ENCODE measurements at places on chromosomes 1 and 21.

DNA sequence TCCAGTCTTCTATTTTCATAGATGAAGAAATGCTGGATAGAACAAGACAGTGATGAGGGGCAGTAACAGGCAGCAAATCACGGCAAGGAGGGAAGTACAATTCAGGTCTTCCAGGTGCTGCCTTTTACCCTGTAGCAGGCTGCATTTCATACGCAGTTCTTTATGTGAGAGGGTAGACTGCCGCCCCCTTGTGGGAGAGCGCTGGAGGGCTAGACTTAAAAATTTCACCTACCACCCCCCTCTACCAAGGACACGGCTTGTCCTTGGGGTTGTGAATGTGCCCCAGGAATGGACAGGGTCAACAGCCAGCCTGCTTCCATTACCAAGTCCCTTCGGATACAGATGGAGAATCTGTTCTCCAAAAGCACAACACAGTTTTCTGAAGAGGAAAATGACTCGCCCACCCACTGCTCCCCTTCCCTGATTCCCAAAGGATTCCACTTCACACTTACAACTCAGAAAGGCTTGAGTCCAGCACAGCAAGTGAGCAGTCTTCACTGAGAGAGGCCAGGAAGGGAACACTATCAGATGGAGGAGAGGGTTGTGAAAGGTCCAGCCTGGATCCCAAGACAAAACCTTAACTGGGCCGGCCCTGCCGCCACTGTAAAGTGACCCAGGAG lies 7.4 kb downstream of the WDR77 start:
- peak; percentile 19 for DNase-seq

DNA sequence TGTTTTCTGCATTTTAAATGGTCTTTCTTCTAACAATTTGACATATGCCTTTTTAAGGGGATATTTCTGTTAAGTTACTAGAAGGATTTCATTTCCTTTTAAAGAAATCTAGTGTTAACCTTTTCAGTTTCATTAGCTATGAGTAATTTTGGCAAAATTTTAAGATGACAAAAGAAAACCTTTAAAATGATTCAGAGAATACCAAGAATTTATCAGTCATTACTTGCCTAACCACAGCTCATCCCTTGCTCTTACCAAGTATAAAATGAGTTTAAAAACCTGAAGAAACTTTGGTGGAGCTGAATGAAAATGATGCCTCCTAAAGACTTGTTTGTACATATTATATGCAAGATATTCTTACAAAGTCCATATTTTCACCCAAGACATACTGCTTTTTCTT lies 101.7 kb downstream of the NEK7 start:
- peak; percentile 41 for DNase-seq

DNA sequence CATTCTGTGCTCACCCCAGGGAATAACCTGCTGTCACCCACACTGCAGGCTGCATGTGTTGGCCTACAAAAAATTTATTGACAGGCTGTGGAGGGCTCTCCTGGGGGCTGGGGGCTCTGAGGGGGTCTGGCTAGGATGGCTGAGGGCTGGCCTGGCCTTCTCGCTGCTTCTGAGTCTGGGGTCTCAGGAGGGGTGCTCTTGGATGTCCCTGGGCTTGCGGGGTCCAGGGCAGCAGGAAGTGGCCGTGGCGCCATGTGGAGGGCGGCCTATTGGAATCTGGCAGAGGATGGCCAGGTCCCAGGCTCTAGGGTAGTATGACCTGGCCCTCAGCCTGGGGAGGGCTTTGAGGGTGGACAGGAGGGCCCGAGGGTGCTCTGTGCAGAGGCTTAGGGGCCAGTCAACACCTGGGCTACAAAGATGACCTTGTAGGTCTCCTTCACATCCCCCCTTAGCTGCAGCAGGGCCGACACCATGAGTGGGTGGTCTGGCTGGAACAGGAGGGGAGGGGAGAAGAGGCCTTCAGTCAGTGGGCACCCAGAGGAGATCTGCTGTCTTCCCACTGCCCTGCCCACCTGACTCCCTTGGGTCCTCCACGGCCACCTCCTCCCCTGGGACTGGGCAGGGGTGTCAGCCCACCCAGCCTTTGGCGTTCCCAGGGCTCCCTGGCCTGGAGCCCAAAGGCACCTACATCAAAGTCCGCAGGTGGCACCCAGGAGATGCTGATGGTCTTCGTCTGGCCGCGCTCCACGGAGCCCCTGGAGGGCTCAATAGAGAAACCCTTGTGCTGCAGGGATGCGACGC lies 3.0 kb upstream of the TMEM52 start:
- DNase-seq, result no peak

- DNase-seq, result no peak
Measured at GRCh38 chr1:196136396-196136795, 471.8 kb downstream of the KCNT2 start.

DNA sequence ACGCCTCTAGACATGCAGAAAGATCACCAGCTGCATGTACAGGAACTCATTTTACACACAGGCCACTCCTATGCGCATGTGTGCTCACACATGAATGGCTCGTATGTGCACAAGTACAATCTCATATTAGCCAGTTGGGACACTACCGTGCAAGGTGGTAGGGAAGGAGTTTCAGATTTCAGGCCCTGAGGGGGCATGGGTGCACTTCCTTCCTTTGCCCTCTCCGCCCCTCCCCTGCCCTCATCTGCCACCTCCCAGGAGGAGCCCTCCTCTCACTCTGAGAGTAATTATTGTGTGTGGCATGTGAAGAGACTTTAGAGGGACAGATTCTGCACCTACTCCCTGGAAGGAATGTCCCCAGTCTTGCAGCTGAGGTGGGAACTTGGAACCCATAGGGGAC lies 14.8 kb downstream of the EDN2 start:
- no peak for DNase-seq

DNA sequence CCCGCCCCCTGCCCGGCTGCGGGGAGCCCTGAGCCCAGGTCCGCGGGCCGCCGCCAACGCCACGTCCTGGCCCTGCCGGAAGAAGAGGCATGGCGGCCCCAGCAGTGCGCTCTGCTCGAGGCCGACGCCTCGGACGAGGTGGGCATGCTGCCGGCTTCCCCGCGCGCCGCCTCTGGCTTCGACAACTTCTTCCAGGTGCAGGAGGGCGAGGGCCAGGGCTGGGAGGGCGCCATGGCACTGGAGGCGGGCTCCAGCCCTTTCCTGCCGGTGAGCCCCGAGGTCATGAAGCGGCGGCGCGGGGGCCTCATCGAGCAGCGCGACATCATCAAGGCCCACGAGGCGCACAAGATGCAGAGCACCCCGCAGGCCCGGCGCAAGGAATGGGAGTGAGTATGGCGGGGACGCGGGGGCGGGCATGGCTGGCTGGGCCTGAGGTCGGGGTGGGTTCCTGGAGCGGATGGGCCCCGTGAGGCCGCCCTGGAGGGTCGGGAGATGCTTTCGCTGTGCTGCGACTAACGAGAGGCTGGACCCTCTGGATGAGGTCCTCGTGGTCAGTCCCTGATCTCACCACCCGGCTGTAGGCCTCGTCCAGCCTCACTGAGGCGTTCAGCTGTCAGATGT lies 70.0 kb upstream of the CACNA1E start:
- DNase-seq, result no peak

GRCh38 chr21:37552496-37553029 lies 186.0 kb downstream of the DYRK1A start:
- DNase-seq, result no peak

DNA sequence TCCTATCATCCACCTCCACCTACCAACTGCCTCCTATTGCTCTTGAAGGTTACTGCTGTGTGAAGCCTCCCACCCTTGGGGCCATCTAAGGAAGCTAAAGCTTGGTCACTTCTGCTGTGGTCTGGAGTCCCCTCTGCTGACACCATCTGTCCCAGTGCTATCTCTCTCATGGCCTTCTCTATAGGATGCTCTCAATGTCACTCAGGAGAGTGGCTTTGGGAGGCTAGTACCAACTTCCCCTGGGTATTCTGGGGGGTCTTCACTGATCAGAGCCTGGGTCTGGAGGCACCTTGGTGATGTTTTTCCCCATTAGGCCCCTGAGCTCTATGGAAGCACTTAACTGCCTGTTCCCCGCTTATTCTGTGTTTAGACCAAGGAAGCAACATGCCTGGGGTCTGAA lies 12.3 kb upstream of the NCF2 start:
- DNase-seq, result no peak

GRCh38 chr1:44819608-44820327 lies 11.4 kb downstream of the BTBD19 start:
- DNase-seq, result peak; percentile 82

GRCh38 chr1:241947354-241947753 lies 10.2 kb upstream of the BECN2 start:
- no peak for DNase-seq

DNA sequence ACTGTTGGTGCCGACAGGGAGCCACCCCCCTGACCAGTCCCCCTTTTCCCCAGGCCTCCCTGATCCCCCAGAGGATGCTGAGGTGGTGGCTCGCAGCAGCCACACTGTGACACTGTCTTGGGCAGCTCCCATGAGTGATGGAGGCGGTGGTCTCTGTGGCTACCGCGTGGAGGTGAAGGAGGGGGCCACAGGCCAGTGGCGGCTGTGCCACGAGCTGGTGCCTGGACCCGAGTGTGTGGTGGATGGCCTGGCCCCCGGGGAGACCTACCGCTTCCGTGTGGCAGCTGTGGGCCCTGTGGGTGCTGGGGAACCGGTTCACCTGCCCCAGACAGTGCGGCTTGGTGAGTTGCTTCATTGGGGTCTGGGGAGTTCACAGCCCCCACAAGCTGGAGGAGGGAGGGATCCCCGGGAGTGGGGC lies 89.2 kb downstream of the TRIM11 start:
- no peak for DNase-seq

GRCh38 chr1:30607723-30608122 lies 115.7 kb downstream of the MATN1 start:
- DNase-seq, result no peak

GRCh38 chr1:4585216-4585615 lies 69.2 kb upstream of the AJAP1 start:
- DNase-seq, result no peak

DNA sequence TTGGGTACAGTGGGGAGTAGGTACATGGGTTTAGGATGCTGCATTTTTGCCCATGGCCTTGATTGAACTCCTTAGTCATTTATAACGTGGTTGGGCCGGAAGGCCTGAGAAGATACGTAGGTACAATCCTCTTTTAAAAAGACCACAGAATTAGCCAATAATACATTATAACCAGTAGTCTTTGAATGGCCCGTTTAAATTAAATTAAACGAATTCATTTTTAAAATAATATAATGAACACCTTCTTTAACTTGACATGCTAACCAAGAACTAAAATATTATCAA lies 20.1 kb upstream of the ADAR start:
- no peak for DNase-seq

DNA sequence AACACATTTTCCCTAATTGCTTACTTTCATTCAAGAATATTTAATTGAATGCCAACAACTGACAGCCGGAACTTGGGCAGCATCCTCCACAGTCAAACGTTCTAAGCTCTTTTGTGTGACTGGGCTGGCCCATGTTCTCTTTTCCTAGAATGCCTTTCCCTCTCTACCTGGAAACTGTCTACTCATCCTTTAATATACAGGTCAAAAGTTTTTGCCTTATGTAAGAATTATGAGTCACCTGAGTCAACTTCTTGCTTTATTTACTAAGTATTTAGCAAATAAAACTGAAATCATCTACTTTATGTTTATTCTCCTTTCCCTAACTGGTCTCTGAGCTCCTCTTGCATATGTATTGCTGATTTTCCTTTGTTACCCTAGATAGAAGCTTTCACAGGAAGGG lies 172.2 kb downstream of the CHRM3 start:
- no peak for DNase-seq

GRCh38 chr21:32653326-32653901 lies 41.2 kb upstream of the CFAP298 start:
- DNase-seq, result peak; percentile 22

GRCh38 chr1:81848880-81849682 lies 48.3 kb downstream of the ADGRL2 start:
- no peak for DNase-seq

GRCh38 chr21:44926331-44927101 lies 5.8 kb upstream of the ITGB2 start:
- DNase-seq, result peak; percentile 52

DNA sequence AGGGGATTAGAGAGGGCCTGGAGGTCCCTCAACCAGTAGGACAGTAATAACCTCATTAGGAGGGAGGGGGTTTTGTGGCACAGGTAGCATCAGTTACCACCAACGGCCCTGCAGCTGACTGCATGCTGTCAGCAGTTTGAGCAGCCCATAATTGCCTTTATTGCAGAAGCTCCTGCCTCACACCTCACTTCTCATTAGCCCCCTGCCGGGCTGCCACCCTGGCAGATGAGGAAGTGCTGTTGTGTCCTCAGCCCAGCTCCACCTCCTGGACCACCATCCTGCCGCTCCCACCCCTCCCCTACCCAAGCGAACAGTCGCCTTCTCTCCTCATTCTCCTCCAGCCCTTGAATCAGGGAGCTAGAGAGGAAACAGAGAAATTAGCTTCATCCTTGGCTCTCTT lies 237.4 kb downstream of the LMX1A start:
- no peak for DNase-seq

DNA sequence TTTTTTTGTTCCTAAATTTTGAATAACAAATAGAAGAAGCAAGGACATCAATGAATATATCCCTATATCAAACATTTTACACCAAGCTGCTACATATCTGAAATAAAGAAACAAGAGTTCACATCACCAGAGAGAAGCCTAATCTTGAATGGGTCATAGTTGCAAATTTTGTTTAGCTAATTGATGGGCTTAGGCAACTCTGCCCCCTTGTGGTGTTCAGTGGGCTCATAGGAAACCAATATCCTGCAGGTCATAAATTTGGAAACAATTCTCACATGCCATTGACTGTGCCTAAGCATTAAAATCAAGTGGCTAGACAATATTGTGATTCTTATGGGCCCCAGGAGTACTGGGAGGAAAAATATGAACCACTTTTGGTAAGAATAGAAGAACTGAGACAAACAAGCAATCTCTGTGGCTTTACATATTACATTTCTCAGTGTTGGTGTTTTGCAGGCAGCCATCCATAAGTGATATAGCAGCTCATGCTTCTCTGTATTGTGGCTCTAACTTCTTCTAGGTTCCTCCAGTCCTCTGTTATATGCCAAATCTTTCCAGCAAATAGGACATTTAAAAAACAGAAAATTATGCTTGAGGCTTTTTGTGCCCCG lies 1262.8 kb upstream of the PRMT6 start:
- DNase-seq, result peak; percentile 40

- DNase-seq, result no peak
Measured at GRCh38 chr1:115560027-115560426, 81.7 kb upstream of the VANGL1 start.

- DNase-seq, result peak; percentile 7
Measured at GRCh38 chr1:155706139-155706538, 17.2 kb downstream of the DAP3 start.

- DNase-seq, result no peak
Measured at GRCh38 chr1:113946112-113946511, 17.0 kb downstream of the HIPK1 start.

- peak; percentile 89 for DNase-seq
Measured at GRCh38 chr1:243482141-243483022, 226.5 kb downstream of the SDCCAG8 start.

- DNase-seq, result no peak
Measured at GRCh38 chr1:175208773-175209492, 16.4 kb upstream of the KIAA0040 start.

DNA sequence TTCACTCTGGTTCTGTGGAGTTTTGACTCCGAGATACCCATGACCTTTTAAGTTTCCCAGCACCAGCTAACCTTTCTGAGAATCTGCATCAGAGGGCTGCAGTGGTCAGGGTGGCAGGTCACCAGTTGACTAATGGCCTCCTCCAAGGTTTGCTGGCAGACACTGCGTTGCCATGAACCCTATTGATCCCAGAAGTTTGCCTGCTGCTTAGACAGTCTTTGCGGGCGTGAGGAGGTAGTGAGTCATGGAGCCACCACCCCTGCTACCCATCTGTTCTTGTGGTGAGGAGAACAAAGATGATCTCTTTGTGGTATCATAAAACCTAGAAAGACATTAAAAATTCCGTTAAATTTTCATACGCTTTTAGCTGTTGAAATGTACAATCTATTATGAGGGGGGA lies 180.4 kb downstream of the FGGY start:
- peak; percentile 28 for DNase-seq

GRCh38 chr1:30639881-30640452 lies 83.4 kb downstream of the MATN1 start:
- no peak for DNase-seq

Measured in GM03348 (cell line).